ENCODE measurements at places on chromosomes 2 and 18.

GRCh38 chr2:19041434-19042041 is 316.9 kb downstream of the OSR1 start:
- H3K27ac ChIP-seq: no peak overlapping the region
- H3K4me1 ChIP-seq: peaks cover 6% of the 10 kb centered on the region
- no peak overlapping the region for H3K4me3 ChIP-seq
- H3K36me3 ChIP-seq: no peaks in the 10 kb centered on the region
- no peak for DNase-seq
- peaks cover 1% of the 10 kb centered on the region for H3K27me3 ChIP-seq

DNA sequence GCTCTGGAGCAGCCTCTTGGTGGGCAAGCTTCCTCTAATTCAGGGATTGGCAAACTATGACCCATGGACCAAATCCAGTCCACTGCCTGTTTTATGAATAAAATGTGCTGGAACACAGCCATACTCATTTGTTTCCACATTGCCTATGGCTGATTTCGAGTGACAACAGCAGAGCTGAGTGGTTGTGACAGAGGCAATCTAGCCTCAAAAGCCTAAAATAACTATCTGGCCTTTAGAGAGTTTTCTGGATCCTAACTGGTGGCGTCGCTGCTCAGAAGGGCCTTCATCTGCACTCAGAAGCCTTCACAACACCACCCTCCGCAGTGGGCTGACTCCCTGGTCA is 147.1 kb downstream of the CCBE1 start:
- no peak overlapping the region for H3K27ac ChIP-seq
- H3K36me3 ChIP-seq: no peaks in the 10 kb centered on the region
- peaks cover 13% of the 10 kb centered on the region for H3K4me1 ChIP-seq

- peaks cover 13% of the 10 kb centered on the region for H3K4me1 ChIP-seq
- no peaks in the 10 kb centered on the region for H3K27me3 ChIP-seq
- H3K4me3 ChIP-seq: no peak overlapping the region
- no peak overlapping the region for H3K27ac ChIP-seq
- H3K36me3 ChIP-seq: no peaks in the 10 kb centered on the region
- DNase-seq: no peak
Measured at GRCh38 chr2:202311823-202312388, 46.3 kb downstream of the NOP58 start.

- DNase-seq: no peak
- H3K27ac ChIP-seq: no peak overlapping the region
- H3K27me3 ChIP-seq: no peaks in the 10 kb centered on the region
- H3K4me1 ChIP-seq: peaks cover 4% of the 10 kb centered on the region
Measured at GRCh38 chr2:65367524-65367923, 64.9 kb downstream of the SPRED2 start.

DNA sequence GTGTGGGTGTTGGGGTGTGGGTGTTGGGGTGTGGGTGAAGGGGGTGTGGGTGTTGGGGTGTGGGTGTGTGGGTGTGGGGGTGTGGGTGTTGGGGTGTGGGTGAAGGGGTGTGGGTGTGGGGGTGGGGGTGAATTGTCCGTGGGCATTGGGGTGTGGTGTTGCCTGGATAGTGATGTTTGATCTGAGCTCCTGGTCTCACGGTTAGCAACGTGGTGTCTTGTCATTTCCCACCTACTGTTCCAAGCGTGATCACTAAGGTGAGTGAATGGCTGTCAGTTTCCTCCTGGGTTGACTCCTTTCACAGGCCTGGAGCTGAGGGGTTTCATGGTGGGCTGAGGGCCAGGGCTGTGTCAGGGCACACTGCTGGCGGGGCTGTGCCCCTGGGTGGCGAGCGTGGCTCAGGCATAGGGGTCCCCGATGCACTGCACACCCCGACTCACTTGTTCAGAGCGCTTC is 27.2 kb downstream of the RTP5 start:
- H3K27ac ChIP-seq: no peak overlapping the region
- H3K36me3 ChIP-seq: peaks cover 5% of the 10 kb centered on the region
- no peak for DNase-seq
- peaks cover 7% of the 10 kb centered on the region for H3K4me1 ChIP-seq
- no peak overlapping the region for H3K4me3 ChIP-seq
- H3K27me3 ChIP-seq: peaks cover 11% of the 10 kb centered on the region

DNA sequence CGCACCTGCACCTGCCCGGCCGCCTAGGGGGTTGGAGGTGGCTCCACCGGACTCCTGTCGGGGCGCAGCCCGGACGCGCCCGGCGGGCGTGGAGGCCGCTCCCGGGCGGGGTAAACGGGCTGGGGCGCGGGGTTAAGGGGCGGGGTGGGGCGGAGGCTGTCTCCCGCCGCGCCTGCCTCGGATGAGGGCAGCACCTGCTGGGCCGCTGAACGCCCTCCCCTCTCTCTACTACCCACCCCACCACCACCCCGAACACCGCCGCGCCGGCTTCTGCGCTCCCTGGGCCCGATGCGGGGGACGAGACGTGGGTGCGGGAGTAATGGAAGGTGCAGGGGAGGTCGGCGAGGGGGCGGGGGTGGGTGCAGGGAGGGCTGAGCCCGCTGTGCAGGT is 224.8 kb upstream of the ID2 start:
- no peak for DNase-seq
- no peak overlapping the region for H3K27ac ChIP-seq
- no peaks in the 10 kb centered on the region for H3K36me3 ChIP-seq
- peaks cover 2% of the 10 kb centered on the region for H3K27me3 ChIP-seq

GRCh38 chr2:1766425-1766824 is 22.1 kb upstream of the PXDN start:
- no peaks in the 10 kb centered on the region for H3K36me3 ChIP-seq
- DNase-seq: no peak
- no peak overlapping the region for H3K4me3 ChIP-seq
- H3K4me1 ChIP-seq: no peaks in the 10 kb centered on the region
- H3K27me3 ChIP-seq: peaks cover 5% of the 10 kb centered on the region

DNA sequence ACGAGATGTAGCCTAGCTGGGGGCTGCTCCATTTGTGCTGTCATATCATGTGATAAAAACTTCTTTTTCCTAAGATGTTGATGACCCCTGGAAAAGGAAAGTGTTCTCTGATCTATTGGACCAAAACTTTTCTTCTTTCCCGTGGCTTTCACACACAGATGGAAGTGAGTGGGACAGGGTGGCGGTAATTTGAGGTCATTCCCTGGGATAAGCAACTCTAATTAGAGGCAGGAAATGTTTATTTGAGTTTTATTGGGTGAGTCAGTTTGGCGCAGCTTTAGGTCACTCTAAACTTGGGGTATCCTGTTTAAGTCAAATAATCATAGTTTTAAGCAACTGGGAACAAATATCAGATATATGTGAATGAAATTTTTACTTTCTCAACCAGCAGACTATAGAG is 221.0 kb upstream of the EPAS1 start:
- DNase-seq: no peak
- no peak overlapping the region for H3K4me3 ChIP-seq
- no peaks in the 10 kb centered on the region for H3K27me3 ChIP-seq
- peaks cover 29% of the 10 kb centered on the region for H3K4me1 ChIP-seq
- peaks cover 2% of the 10 kb centered on the region for H3K36me3 ChIP-seq

GRCh38 chr18:80179857-80180558 is 67.3 kb downstream of the PARD6G start:
- DNase-seq: no peak
- peaks cover 8% of the 10 kb centered on the region for H3K36me3 ChIP-seq
- H3K4me1 ChIP-seq: no peaks in the 10 kb centered on the region
- peaks cover 15% of the 10 kb centered on the region for H3K27me3 ChIP-seq
- no peak overlapping the region for H3K4me3 ChIP-seq

- H3K36me3 ChIP-seq: no peaks in the 10 kb centered on the region
- H3K4me1 ChIP-seq: peaks cover 3% of the 10 kb centered on the region
- DNase-seq: no peak
- H3K27ac ChIP-seq: no peak overlapping the region
Measured at GRCh38 chr2:158762336-158762735, 32.8 kb upstream of the DAPL1 start.

DNA sequence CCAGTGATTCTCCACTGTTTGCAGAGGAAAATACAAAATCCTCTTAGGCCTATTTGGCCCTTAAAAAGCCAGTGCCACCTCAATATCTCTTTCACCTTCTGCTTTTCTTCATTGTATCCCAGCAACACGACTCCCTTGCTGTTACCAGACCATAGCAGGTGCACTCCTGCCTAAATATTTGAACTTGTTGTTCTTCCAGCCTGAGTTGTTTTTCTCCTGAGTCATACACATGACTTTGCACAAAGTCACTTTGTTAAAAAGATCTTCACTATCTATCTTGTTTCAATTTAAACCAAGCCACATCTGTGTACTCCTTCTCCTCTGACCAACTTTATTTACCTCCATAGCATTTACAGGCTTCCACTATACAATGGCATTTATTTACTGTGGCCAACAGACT is 103.6 kb downstream of the LRRTM4 start:
- DNase-seq: no peak
- H3K4me3 ChIP-seq: no peak overlapping the region
- no peaks in the 10 kb centered on the region for H3K4me1 ChIP-seq
- H3K36me3 ChIP-seq: no peaks in the 10 kb centered on the region
- H3K27me3 ChIP-seq: no peaks in the 10 kb centered on the region

GRCh38 chr2:95530734-95531133 is 46.2 kb upstream of the TRIM43B start:
- H3K27ac ChIP-seq: no peak overlapping the region
- H3K36me3 ChIP-seq: peaks cover 16% of the 10 kb centered on the region
- DNase-seq: no peak

GRCh38 chr2:221143231-221143630 is 428.9 kb downstream of the EPHA4 start:
- no peak overlapping the region for H3K27ac ChIP-seq
- no peak overlapping the region for H3K4me3 ChIP-seq
- no peaks in the 10 kb centered on the region for H3K4me1 ChIP-seq
- peaks cover 4% of the 10 kb centered on the region for H3K36me3 ChIP-seq
- no peak for DNase-seq

- peaks cover 12% of the 10 kb centered on the region for H3K4me1 ChIP-seq
- no peak overlapping the region for H3K4me3 ChIP-seq
- DNase-seq: no peak
- H3K27me3 ChIP-seq: peaks cover 8% of the 10 kb centered on the region
- no peak overlapping the region for H3K27ac ChIP-seq
- H3K36me3 ChIP-seq: peaks cover 7% of the 10 kb centered on the region
Measured at GRCh38 chr2:74053959-74054715, 69.4 kb downstream of the TET3 start.

DNA sequence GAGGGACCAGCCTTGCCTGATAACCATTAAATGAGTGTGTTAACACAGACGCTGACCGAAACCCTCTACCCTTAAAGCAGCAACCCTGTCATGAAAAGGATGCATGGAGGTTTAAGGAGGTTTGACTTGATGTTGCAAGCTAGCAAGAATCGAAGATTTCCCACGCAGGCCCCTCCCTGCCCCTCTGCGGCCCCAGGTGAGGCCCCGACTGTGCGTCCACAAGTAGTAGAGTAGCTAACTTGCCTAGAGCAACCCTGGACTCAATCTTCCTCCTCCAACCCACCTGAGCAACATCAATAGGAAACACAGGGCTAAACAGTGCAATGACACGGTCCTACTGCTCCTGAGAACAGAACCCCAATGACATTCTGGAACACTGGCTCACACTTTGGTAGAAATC is 150.1 kb downstream of the COL4A4 start:
- H3K4me1 ChIP-seq: no peaks in the 10 kb centered on the region
- H3K4me3 ChIP-seq: no peak overlapping the region
- DNase-seq: no peak
- no peak overlapping the region for H3K27ac ChIP-seq
- H3K36me3 ChIP-seq: no peaks in the 10 kb centered on the region
- no peaks in the 10 kb centered on the region for H3K27me3 ChIP-seq

DNA sequence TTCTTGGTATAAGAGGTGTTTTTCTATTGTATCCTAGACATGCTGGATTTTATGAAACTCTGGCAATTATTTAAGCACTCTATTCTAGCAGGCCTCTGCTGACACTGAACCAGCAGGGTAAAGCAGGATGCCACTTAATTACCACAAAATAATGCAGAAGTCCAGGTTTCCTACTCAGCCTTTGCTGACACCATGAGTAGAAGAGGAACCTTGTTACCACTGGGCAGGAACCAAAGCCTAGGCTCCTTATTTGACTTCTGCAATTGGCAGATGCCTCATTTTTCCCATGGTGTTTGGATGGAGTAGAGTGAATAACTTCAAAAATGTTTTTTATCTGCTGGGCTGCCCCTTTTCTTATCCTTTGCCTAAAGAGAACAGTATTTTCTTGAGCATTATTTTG is 60.8 kb downstream of the THNSL2 start:
- no peak overlapping the region for H3K4me3 ChIP-seq
- DNase-seq: no peak
- no peaks in the 10 kb centered on the region for H3K27me3 ChIP-seq
- no peak overlapping the region for H3K27ac ChIP-seq

GRCh38 chr18:49944663-49945062 is 131.3 kb upstream of the ACAA2 start:
- DNase-seq: no peak
- H3K27ac ChIP-seq: no peak overlapping the region
- H3K4me1 ChIP-seq: no peaks in the 10 kb centered on the region
- no peaks in the 10 kb centered on the region for H3K27me3 ChIP-seq
- H3K4me3 ChIP-seq: no peak overlapping the region

- no peak overlapping the region for H3K4me3 ChIP-seq
- no peak for DNase-seq
- H3K4me1 ChIP-seq: peaks cover 11% of the 10 kb centered on the region
- peaks cover 25% of the 10 kb centered on the region for H3K36me3 ChIP-seq
- peaks cover 15% of the 10 kb centered on the region for H3K27me3 ChIP-seq
- no peak overlapping the region for H3K27ac ChIP-seq
Measured at GRCh38 chr18:14919666-14920065, 171.7 kb downstream of the ANKRD30B start.

GRCh38 chr2:163665051-163665450 is 70.8 kb downstream of the FIGN start:
- H3K4me1 ChIP-seq: no peaks in the 10 kb centered on the region
- no peak overlapping the region for H3K27ac ChIP-seq
- H3K4me3 ChIP-seq: no peak overlapping the region

- H3K4me3 ChIP-seq: no peak overlapping the region
- peaks cover 5% of the 10 kb centered on the region for H3K27me3 ChIP-seq
- H3K4me1 ChIP-seq: peaks cover 30% of the 10 kb centered on the region
- no peak for DNase-seq
- H3K27ac ChIP-seq: peak overlapping the region; percentile 53
Measured at GRCh38 chr18:7383002-7383980, 152.4 kb downstream of the LRRC30 start.

GRCh38 chr18:8722946-8723820 is 17.8 kb downstream of the MTCL1 start:
- DNase-seq: no peak
- no peaks in the 10 kb centered on the region for H3K36me3 ChIP-seq
- no peaks in the 10 kb centered on the region for H3K4me1 ChIP-seq
- no peaks in the 10 kb centered on the region for H3K27me3 ChIP-seq
- no peak overlapping the region for H3K4me3 ChIP-seq

GRCh38 chr2:241514986-241515737 is 6.8 kb upstream of the STK25 start:
- H3K36me3 ChIP-seq: peaks cover 12% of the 10 kb centered on the region
- peaks cover 4% of the 10 kb centered on the region for H3K27me3 ChIP-seq
- peaks cover 8% of the 10 kb centered on the region for H3K4me1 ChIP-seq
- DNase-seq: no peak

DNA sequence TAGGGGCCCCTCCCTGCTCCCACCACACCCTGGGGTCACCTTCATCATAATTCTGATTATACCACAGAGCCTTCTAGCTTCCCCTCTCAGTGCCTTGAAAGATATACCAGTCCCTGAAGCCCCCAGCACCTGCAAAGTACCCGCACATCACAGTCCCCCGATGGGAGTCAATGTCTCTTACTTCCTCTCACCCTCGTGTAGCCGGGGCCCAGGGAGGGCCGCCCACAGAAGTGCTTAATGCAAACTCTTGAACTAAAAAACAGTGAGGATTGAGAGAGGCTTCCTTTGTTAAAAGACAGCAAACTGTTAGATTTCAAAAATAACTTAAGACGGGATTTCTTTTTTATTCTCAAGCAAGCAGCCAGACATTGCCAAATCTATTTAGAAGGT is 76.5 kb downstream of the SFXN5 start:
- H3K4me1 ChIP-seq: no peaks in the 10 kb centered on the region
- H3K27ac ChIP-seq: no peak overlapping the region
- H3K36me3 ChIP-seq: peaks cover 7% of the 10 kb centered on the region
- no peak for DNase-seq
- H3K27me3 ChIP-seq: peaks cover 2% of the 10 kb centered on the region
- H3K4me3 ChIP-seq: no peak overlapping the region
